ENCODE measurements at places on chromosomes 6 and 20. TPM values are rescaled to one million over a fixed set of nuclear protein-coding genes. Genes with fewer than 3 reads are reported as not detected.

GRCh38 chr6:143952060-143952778, 55.8 kb downstream of the PLAGL1 start:
- no peaks in the 10 kb centered on the region for H3K27me3 ChIP-seq
- no peaks in the 10 kb centered on the region for H3K4me1 ChIP-seq
- no peak overlapping the region for H3K27ac ChIP-seq
- no peak for DNase-seq
- H3K4me3 ChIP-seq, result no peak overlapping the region
- H3K36me3 ChIP-seq, result no peaks in the 10 kb centered on the region

GRCh38 chr20:46814366-46815232, 80.0 kb upstream of the EYA2 start:
- no peaks in the 10 kb centered on the region for H3K27me3 ChIP-seq
- DNase-seq, result peak; percentile 29

DNA sequence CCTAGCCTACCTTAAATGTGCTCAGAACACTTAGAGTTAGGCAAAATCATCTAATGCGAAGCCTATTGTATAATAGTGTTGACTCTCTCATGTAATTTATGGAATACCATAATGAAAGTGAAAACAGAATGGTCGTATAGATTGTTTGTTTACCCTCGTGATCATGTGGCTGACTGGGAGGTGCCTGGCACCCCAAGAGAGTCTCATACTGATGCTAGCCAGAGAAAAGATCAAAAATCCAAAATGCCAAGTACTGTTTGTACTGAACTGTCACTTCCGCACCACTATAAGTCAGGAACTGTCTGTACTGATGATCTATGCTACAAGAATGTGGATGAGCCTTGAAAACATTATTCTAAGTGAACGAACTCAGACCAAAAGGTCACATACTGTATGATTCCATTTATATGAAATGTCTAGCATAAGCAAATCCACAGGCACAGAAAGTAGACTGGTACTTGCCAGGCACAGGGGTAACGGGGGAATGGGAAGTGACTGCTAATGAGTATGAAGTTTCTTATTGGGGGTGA, 22.4 kb downstream of the ZMYND8 start:
- H3K27me3 ChIP-seq, result no peaks in the 10 kb centered on the region
- H3K27ac ChIP-seq, result peak overlapping the region; percentile 77
- peak; percentile 74 for DNase-seq
- H3K4me1 ChIP-seq, result no peaks in the 10 kb centered on the region
- H3K4me3 ChIP-seq, result no peak overlapping the region

GRCh38 chr6:146968041-146968760, 236.0 kb upstream of the STXBP5 start:
- no peak overlapping the region for H3K4me3 ChIP-seq
- no peak overlapping the region for H3K27ac ChIP-seq
- DNase-seq, result no peak
- no peaks in the 10 kb centered on the region for H3K4me1 ChIP-seq

- H3K27me3 ChIP-seq, result no peaks in the 10 kb centered on the region
- no peak overlapping the region for H3K27ac ChIP-seq
- DNase-seq, result peak; percentile 15
- no peaks in the 10 kb centered on the region for H3K36me3 ChIP-seq
Observed at GRCh38 chr20:15930311-15931305, 642.6 kb downstream of the KIF16B start.

GRCh38 chr6:34555007-34555322, 1.2 kb downstream of the SPDEF start:
- H3K27ac ChIP-seq, result peak overlapping the region; percentile 90
- no peaks in the 10 kb centered on the region for H3K27me3 ChIP-seq
- peaks cover 17% of the 10 kb centered on the region for H3K4me1 ChIP-seq
- H3K4me3 ChIP-seq, result peak overlapping the region; percentile 52
- H3K36me3 ChIP-seq, result no peaks in the 10 kb centered on the region

DNA sequence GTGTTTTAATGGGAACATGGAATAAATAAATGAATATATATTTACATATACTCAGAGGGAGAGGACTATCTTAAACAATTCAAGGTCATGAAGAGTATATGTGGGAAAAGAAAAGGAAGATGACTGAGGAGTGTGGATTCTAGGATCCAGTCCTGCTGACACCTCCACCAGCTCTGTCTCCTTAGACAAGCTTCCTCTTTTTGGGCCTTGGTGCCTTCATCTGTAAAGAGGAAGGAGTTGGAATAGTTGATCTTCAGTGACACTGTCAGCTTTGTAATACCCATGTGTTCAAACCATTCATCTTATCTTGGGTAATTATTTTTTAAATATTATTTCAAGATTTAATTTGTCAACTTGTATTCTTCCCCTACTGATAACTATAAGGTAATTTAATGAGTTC, 338.0 kb downstream of the ADGRB3 start:
- no peak for DNase-seq
- H3K27me3 ChIP-seq, result no peaks in the 10 kb centered on the region
- H3K27ac ChIP-seq, result no peak overlapping the region

DNA sequence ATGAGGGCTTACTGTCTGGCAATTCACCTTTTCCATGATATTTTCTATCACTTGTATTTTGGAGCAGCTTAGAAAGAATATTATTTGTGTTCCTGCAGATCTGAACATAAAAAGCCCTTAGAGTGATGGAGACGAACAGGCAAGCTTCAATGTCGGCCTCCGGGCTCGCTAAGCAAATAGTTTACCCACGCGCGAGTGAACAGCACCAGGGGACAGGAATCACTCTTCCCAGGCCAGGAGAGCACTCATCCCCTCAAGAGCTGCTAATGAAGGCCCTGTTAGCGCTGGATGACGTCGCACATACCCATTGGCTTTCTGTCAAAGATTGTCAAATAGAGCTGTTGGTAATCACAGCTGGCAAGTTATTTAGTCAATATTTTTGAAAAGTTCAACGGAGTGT, 395.7 kb downstream of the ZFAND3 start:
- no peaks in the 10 kb centered on the region for H3K4me1 ChIP-seq
- no peak overlapping the region for H3K27ac ChIP-seq
- no peak for DNase-seq
- H3K27me3 ChIP-seq, result no peaks in the 10 kb centered on the region

- no peak overlapping the region for H3K4me3 ChIP-seq
- no peaks in the 10 kb centered on the region for H3K36me3 ChIP-seq
- DNase-seq, result no peak
- no peaks in the 10 kb centered on the region for H3K4me1 ChIP-seq
- no peak overlapping the region for H3K27ac ChIP-seq
- H3K27me3 ChIP-seq, result no peaks in the 10 kb centered on the region
Observed at GRCh38 chr20:3307078-3307477, 68.1 kb upstream of the SLC4A11 start.

GRCh38 chr6:158789115-158789917, 29.9 kb downstream of the EZR start:
- no peaks in the 10 kb centered on the region for H3K27me3 ChIP-seq
- no peak overlapping the region for H3K27ac ChIP-seq
- H3K36me3 ChIP-seq, result peaks cover 5% of the 10 kb centered on the region
- DNase-seq, result no peak
- H3K4me3 ChIP-seq, result no peak overlapping the region

DNA sequence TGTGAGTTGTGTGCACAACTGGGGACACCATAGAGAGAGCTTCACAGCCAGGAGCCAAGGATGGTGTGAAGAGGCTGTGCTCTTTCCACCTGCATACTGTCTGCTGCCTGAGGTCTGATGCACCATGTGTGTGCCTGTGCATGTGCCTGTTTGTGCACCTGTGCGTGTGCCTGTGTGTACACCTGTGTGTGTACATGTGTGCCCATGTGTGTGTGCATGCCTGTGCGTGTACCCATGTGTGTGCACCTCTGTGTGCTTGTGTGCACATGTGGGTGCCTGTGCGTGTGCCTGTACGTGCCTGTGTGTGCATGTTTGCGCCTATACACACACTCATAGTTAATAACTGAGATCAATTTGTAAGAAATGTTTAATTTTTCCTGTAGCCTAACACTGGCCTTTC, 51.3 kb downstream of the FAM120B start:
- no peak overlapping the region for H3K27ac ChIP-seq
- peaks cover 7% of the 10 kb centered on the region for H3K4me1 ChIP-seq
- no peak for DNase-seq
- no peak overlapping the region for H3K4me3 ChIP-seq
- peaks cover 4% of the 10 kb centered on the region for H3K36me3 ChIP-seq

GRCh38 chr6:144064402-144065212, 30.8 kb downstream of the SF3B5 start:
- DNase-seq, result peak; percentile 12
- H3K4me1 ChIP-seq, result no peaks in the 10 kb centered on the region
- no peaks in the 10 kb centered on the region for H3K27me3 ChIP-seq
- H3K4me3 ChIP-seq, result peak overlapping the region; percentile 69

DNA sequence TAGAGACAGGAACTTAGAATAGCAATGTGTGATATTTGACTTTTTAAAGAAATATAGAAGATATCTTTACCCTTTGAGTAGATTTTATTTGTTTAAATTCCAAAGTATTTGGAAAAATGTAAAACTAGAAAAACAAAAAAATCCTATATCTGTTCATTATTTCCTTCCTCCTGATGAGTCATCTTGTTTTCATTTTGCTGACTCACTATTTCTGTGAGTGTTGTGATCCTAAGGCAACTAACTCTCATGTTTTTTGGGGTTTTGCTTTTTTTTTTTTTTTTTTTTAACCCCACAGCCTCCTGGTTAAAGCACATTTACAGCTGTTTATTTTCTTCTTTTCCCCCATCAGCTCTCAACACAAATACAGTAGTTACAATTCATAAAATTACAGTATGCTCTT, 37.8 kb upstream of the THEMIS start:
- H3K27ac ChIP-seq, result peak overlapping the region; percentile 68
- no peaks in the 10 kb centered on the region for H3K36me3 ChIP-seq
- no peak overlapping the region for H3K4me3 ChIP-seq
- H3K4me1 ChIP-seq, result peaks cover 4% of the 10 kb centered on the region

DNA sequence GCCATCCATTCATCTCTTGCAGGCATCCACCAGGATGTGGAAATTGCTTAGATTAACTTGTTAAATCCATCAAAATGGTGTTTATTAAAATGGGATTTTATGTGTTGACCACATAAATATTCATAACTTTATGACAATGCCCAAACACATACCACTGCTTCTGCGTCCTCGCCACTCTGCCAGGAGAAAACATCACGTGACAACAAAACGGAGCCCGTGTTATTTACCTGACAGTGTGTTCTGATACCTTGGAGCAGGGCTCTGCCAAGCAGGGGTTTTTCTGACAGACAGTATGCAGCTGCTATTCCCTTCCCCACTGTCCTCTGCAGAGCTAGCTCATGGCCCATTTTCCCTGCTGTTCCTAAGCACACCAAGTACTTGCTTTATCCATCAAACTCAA, 279.5 kb upstream of the CHD6 start:
- no peak overlapping the region for H3K4me3 ChIP-seq
- H3K27me3 ChIP-seq, result no peaks in the 10 kb centered on the region
- no peak for DNase-seq
- H3K27ac ChIP-seq, result no peak overlapping the region
- H3K4me1 ChIP-seq, result no peaks in the 10 kb centered on the region

- DNase-seq, result no peak
- no peaks in the 10 kb centered on the region for H3K4me1 ChIP-seq
- H3K4me3 ChIP-seq, result no peak overlapping the region
- H3K36me3 ChIP-seq, result no peaks in the 10 kb centered on the region
- no peak overlapping the region for H3K27ac ChIP-seq
- H3K27me3 ChIP-seq, result no peaks in the 10 kb centered on the region
Observed at GRCh38 chr6:15358579-15359327, 112.9 kb downstream of the JARID2 start.

GRCh38 chr6:36692220-36692619, 5.4 kb upstream of the RAB44 start:
- H3K27ac ChIP-seq, result no peak overlapping the region
- no peak for DNase-seq
- H3K36me3 ChIP-seq, result no peaks in the 10 kb centered on the region
- H3K4me1 ChIP-seq, result no peaks in the 10 kb centered on the region
- no peak overlapping the region for H3K4me3 ChIP-seq

DNA sequence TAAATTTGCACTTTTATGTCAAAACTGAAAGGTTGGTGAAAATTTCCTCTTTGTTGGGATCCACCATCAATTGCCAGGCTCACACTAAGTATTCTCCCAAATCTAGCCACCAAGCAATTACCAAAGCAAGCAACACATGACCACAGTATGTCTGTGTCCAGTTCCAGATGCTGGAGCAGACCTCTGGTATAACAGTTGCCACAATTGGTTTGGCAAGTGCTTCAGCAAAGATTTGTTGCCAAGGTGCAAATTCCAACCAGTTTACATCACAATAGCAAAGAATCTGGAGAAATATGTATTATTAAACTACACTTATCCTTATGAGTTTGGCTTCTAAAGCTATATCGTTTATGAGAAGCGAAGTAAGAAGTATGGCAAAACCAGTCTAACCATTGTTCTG, 6.4 kb downstream of the GTF2H5 start:
- H3K27me3 ChIP-seq, result no peaks in the 10 kb centered on the region
- H3K4me3 ChIP-seq, result no peak overlapping the region
- no peaks in the 10 kb centered on the region for H3K4me1 ChIP-seq
- no peak for DNase-seq
- H3K27ac ChIP-seq, result no peak overlapping the region
- no peaks in the 10 kb centered on the region for H3K36me3 ChIP-seq

- no peaks in the 10 kb centered on the region for H3K4me1 ChIP-seq
- DNase-seq, result no peak
- H3K27ac ChIP-seq, result no peak overlapping the region
- H3K4me3 ChIP-seq, result no peak overlapping the region
- no peaks in the 10 kb centered on the region for H3K27me3 ChIP-seq
- H3K36me3 ChIP-seq, result no peaks in the 10 kb centered on the region
Observed at GRCh38 chr20:40476461-40476860, 212.6 kb downstream of the MAFB start.

DNA sequence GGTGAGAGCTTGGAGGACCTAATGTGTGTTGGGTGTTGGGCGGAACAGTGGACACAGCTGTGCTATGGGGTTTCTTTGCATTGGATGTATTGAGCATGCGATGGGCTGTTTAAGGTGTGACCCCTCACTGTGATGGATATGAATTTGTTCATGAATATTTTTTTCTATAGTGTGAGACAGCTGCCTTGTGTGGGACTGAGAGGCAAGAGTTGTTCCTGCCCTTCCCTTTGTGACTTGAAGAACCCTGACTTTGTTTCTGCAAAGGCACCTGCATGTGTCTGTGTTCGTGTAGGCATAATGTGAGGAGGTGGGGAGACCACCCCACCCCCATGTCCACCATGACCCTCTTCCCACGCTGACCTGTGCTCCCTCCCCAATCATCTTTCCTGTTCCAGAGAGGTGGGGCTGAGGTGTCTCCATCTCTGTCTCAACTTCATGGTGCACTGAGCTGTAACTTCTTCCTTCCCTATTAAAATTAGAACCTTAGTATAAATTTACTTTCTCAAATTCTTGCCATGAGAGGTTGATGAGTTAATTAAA, 3.0 kb downstream of the HLA-A start:
- H3K27me3 ChIP-seq, result no peaks in the 10 kb centered on the region
- H3K36me3 ChIP-seq, result no peaks in the 10 kb centered on the region
- H3K27ac ChIP-seq, result no peak overlapping the region
- no peak for DNase-seq

GRCh38 chr20:17895641-17896171, 72.9 kb downstream of the SNX5 start:
- H3K4me1 ChIP-seq, result peaks cover 3% of the 10 kb centered on the region
- no peak for DNase-seq
- H3K36me3 ChIP-seq, result no peaks in the 10 kb centered on the region

The MCHR2 gene
- not detected for total RNA-seq

The SCRT2 gene
- total RNA-seq, result 0.17 TPM

The C6orf141 gene
- total RNA-seq, result 37.8 TPM

The AKAP7 gene
- total RNA-seq, result 34.3 TPM

The RIPPLY2 gene
- total RNA-seq, result not detected

The HLA-DMB gene
- 7.3 TPM for total RNA-seq

Measured in prostate gland (tissue), 2 donors.